ENCODE measurements at places on chromosomes 4 and X.

DNA sequence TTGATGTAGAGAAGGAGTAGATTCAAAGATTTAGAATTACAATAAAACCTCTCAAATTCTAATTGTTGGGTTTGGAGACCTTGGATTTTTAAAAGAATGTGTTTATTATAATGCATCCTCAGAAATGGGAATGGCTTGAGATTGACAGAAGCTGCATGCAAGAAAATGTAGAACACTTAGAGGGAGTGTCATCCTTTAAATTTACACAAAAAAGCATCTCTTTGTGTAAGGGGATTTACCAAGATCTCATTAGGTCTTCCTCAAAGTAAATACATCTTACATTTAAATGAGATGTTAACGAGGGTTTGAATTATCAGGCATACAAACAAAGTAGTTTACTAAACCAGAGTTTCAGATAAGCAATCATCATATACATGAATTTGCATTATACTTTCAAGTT is 615.0 kb downstream of the FAM133A start:
- DNase-seq: no peak

- DNase-seq: no peak
Measured at GRCh38 chr4:16194214-16194613, 32.1 kb downstream of the TAPT1 start.

DNA sequence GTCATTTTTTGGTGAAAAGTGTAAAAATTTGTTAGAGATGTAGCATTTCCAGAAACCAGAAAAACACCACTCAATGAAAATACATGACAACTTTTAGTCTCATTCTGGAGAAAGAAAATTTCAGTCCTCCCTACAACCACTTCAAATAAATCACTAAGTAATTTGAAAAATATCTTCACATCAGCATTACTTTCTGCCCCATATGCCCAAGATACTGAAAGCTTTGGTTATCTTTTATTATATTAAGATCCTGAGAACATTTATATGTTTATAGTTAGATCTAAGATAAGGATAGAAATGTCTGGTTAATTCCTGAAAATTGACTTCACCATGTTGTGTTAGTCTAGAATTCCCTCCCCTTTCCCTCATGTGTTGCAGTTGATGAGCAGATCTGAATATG is 119.0 kb downstream of the ADGRL3 start:
- no peak for DNase-seq

DNA sequence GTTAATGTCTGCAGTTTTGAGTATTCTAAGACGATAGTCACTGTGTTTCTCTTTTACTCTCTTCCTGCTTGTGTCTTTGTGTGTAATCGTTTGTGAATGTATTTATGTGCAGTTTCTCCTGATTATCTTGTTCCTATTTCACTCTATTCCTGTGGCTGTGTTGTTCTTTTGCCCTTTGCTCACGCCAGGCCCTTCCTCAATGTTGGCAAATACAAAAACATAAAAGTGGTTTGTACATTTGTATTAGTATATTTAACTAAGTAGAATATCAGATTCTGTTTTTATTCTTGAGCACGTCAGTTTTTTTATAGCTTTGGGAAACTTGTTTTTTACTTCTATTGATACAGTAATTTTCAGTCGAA is 107.6 kb upstream of the BMPR1B start:
- DNase-seq: no peak

DNA sequence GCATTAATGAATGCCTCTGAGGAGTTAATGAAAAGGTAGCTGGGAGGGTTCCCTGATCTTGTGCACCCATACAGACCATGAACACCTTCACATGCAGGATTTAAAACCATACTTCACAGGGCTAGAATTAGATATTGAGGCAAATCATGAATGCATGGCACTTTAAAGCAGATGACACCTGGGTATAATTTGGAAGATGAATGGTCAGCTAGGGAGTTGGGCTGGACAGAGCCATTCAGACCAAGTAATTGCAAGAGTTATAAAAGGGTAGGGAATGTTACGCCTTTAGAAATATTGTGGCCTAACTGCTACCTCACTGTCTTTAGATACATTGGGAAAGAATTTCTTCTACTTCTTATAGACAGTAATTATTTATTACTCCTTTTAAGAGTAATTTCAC is 89.1 kb upstream of the ZNF827 start:
- no peak for DNase-seq

GRCh38 chr4:94758141-94758699 is 465 bp downstream of the BMPR1B start:
- DNase-seq: peak; percentile 61

DNA sequence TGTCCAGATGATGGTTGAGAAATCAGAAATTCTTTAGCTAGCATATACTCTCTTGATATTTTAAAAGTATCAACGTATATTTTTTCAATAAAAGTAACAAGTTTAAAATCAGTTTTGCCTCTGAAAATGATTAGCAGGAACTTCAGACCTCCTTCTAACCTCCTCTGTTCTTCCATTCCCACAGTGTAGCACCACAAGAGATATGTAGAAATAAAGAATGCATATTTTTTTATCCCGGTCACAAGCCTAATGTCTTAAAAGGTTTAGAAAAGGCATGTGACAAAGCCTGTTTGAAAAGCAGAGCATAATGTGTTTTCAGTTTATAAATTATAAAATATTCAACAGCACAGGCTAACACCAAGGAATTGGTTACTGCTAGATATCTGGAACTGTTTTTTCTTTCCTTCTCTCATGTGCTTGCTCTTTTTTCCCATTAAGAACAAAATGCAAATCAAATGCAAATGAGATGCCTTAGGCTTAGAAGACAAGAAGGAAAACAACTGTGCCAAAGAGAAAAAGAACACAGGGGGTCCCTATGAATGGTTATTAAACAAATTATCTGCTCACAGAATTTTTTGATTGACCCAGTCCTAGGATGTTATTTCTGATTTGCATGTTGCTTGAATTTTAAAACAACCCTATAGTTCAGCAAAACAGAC is 351.7 kb upstream of the FAM241A start:
- no peak for DNase-seq

DNA sequence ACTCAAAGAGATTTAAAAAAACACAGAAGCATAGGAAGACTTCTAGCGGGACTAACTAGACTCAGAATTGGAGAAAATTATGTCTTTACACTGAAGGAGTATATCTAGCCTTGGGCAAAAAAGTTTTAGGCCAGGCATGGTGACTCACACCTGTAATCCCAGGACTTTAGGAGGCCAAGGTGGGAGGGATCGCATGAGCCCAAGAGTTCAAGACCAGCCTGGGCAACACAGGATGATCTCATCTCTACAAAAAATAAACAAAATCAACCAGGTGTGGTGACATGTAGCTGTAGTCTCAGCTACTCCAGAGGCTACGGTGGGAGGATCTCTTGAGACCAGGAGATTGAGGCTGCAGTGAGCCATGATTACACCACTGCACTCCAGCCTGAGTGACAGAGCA is 99.5 kb downstream of the NEUROG2 start:
- no peak for DNase-seq

- DNase-seq: no peak
Measured at GRCh38 chr4:1038948-1039492, 27.6 kb downstream of the FGFRL1 start.

GRCh38 chr4:169241464-169241863 is 29.3 kb downstream of the SH3RF1 start:
- no peak for DNase-seq

- no peak for DNase-seq
Measured at GRCh38 chrX:24963823-24964222, 51.9 kb downstream of the ARX start.

DNA sequence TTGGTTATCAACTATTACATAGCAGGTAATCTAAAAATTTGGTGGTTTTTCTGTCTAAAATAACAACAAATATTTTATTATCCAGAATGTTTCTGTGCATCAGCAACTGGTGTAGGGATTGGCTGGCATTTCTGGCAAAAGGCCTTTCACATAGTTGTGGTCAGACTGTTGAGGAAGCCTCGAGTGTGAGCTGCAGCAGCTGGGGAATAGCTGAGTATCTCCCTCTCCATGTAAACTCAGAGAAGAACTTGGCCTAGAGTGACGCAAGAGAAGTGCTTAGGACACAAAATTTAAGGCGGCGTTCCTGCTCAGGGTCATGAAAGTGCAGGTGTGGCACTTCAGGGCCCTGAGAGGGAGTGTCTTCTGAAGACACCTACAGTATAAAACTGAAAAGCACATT is 558.9 kb downstream of the SPOCK3 start:
- no peak for DNase-seq

GRCh38 chr4:145451895-145452294 is 29.8 kb upstream of the SMAD1 start:
- DNase-seq: no peak

DNA sequence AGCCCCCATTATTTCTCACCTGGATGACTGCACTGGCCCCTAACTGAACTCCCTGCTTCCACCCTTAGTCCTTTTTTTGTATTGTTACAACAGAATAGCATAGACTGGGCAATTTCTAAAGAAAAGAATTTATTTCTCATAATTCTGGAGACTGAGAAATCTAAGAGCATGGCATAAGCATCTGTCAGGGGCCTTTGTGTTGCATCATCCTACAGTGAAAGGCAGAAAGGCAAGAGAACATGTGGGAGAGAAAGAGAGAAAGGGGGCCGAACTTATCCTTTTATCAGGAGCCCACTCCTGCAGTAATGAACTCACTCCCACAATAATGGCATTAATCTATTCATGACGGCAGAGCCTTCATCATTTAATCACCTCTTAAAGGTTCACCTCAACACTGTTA is 122.1 kb downstream of the EFNB1 start:
- no peak for DNase-seq

GRCh38 chr4:133960975-133961374 is 240.6 kb downstream of the PABPC4L start:
- no peak for DNase-seq

DNA sequence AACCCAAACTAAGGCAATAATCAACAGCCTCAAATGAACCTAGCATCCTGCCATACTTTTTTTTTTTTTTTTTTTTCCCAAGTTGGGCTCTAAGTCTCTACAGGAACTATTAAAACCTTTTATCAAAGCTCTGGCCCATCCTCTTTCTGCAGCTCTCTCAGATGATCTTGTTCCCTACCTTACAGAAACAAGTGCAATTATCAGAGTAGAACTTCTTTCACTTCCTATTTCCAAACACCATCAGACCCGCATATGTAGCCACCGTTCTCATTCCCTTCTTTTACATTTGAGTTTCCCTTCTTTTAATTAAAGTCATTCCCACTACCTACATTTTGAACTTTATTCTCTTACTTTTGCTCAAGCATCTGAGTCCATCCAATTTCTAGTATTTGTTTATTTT is 690.6 kb downstream of the DMD start:
- DNase-seq: no peak

GRCh38 chrX:152028579-152028978 is 54.1 kb upstream of the GABRE start:
- DNase-seq: no peak

GRCh38 chrX:12425496-12425895 is 287.2 kb downstream of the FRMPD4 start:
- no peak for DNase-seq

GRCh38 chrX:1386338-1387127 is 5.4 kb downstream of the SLC25A6 start:
- DNase-seq: no peak

DNA sequence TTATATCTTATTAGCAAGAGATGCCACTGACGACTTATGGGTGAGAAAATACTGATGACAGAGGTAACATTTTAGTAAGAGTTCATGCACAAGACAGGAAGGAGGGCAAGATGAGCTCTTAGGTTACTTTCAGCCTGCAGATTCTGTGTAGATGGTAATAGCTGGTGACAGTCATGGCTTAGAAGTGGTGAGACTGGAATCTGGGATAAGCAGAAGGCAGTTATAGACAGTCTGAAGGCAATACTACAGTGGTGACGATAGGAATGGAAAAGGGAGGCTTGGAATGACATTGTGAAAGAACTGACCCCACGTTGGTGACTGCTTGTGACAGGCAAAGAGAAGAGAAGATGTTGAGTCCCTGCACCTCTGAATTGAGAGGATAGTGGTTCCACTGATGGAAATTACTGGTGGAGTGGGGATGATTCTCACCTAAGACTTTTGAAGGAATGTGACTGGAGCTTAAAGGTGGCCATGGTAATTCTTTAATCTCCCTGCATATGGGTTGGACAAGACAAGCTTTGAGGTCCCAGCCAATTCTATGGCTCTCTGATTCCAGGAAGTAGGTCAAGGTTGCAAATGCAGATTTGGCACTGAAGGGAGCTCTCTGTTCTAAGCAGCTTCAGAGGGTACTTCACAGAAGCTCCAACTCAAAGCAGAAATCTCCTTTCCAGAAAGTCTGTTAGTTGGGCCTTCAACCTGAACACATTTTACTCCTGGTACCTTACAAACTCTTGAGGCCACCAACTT is 99.7 kb downstream of the RASL11B start:
- no peak for DNase-seq

GRCh38 chr4:183360161-183360919 is 38.1 kb upstream of the CLDN24 start:
- no peak for DNase-seq

- DNase-seq: no peak
Measured at GRCh38 chr4:21092531-21092930, 392.3 kb downstream of the PACRGL start.

DNA sequence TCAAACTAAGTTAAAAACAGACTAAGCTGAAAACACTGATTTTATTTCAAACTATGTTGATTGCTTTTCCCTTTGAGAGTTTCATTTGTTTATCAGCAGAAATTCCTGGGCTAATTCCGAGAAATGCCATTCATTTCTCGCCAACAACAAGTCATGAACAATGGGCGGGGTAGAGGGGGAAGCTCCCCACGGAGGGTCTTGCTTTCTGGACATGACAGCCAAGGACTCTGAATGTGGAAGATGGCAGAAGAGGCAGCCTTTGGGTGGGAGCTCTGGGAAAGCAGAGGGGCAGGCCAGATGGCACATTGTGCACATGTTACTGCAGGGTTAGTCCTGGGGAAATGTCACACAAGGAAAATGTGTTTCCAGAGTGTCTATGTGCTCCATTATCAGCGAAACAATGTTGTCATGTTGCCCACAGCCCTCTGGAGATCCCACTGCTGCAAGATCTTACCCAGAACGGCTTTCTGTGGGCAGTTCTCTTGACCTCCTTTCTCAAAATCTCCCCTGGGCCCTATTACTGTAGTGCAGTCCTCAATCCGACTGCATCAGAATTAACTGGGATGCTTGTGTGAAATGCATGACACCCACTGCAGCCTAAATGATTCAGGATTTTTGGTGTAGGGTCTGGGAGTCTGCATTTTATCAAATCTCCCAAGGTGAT is 45.0 kb downstream of the CHRDL1 start:
- no peak for DNase-seq

- no peak for DNase-seq
Measured at GRCh38 chrX:45771114-45771513, 570.4 kb upstream of the DIPK2B start.

Measured in endothelial cell (in vitro differentiated cells).